T-helper 17 cell (primary cell): ENCODE measurements at places on chromosomes 5 and 9.

DNA sequence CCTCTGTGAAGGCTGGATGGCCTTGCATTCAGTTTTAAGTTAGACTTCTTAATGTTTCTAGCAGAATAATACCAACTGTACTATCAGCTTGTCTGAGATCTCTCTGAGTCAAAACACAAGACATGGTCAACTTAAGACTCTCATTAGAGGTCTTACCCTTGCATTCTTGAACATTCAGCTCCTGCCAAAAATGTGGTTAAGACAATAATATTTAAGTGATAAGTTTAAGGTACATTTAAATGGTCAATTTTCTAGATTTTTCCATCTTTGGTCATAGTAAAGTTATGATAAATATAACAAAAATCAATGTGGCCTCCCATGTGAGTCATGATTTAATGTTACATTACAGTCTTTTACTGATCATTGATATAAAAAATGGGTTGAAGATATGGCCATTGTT lies 75.0 kb downstream of the NR2F1 start:
- no peak for DNase-seq

GRCh38 chr9:126669108-126669507 lies 55.4 kb downstream of the LMX1B start:
- no peak for DNase-seq

DNA sequence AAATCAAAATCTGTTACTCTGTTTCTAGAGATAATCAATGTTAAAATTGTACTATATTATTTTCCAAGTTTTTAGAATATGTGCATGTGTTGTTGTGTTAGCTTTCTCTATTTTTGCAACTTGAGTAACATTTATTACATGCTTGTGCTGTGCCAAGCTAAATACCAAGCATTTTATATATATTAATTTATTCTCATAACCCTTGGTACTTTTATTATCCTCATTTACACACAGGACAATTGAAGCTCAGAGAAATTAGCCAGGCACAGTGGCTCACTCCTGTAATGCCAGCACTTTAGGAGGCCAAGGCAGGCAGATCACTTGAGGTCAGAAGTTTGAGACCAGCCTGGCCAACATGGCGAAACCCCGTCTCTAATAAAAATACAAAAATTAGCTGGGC lies 254.0 kb upstream of the DMRT1 start:
- no peak for DNase-seq

DNA sequence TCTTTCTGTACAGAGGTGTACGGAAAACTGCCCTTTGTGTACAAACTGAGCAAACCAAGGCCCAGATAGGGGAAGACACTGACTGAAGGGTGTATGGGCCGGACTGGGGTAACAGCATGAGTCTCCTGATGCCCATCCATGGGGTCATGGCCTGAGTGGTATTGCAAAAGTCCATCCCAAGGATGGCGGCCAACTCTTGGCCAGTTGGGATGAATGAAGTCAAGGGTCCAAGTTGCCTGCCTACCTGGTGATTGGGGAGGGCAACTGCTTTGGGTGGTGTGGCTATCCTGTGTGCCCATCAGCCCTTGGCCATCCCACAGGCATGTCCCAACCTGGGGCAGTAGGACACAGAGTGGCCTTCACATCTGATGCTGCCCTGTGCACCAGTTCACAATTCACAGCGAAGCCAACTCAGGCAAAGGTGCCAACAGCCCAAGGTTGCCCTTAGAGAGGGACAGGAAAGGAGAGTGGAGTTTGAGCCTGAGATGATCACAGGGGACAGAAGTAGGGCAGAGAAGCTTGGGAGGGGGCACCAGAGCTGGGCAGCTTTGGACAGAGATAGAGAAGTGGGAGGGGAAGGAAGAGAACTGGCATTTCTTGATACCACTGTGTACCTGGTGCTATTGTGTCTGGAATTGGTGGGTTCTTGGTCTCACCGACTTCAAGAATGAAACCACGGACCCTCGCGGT lies 46.6 kb downstream of the COL15A1 start:
- DNase-seq: no peak

DNA sequence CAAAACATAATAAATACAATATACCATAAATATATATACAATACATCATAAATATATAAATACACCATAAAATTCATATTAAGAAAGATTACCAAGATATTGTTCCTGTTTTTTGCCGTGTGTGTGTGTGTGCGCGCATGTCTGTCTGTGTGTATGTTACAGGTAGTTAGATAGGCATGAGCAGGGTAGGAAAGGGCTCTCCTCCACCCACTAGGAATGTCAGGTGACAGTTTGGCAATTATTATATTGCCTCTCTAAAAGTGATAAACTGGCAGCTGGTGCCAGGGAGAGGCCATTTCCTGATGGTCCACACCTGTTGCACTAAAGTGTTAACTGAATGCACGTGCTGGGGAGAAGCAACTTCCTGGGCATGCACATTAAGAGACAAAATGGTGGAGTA lies 232.8 kb downstream of the ADAMTS6 start:
- DNase-seq: no peak

DNA sequence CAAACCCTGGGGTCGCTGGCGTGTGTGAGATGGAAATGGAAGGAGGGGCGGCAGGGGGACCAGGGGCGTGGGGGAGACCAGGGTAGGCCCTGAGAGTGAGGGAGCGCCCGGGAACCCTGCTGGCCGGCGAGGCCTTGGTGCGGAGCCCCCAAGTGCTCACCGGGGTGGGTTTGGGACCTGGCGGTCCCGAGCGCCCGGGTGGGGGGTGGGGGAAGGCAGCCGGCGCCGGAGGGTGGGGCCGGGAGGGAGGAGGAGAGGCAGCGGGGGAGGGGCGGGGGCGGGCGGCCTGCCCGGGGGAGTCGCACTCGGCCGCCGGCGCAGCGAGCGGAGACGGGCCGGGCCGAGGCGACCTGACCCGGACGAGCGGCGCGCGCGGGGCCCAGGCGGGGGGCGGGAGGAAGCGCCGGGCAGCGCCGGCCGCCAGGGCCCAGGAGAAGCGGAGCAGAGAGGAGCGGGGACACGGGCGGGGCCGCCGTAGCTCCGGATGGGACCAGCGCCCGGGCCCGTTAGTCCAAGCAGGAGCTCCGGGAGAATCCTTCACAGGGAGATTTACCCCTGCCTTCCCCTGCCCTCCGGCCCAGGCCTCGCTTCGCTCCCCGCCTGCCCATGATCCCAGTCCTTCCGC lies at the start of gene NPR2:
TSS of gene NPR2 (plus strand) at position 295 of the 625 bp plus-strand sequence. CDS start 818 bp downstream, outside the sequence.
- no peak for DNase-seq
